CD4-positive, alpha-beta T cell treated with Interleukin-4 for 1 hour (primary cell): ENCODE measurements at places on chromosomes 2 and 18.

DNA sequence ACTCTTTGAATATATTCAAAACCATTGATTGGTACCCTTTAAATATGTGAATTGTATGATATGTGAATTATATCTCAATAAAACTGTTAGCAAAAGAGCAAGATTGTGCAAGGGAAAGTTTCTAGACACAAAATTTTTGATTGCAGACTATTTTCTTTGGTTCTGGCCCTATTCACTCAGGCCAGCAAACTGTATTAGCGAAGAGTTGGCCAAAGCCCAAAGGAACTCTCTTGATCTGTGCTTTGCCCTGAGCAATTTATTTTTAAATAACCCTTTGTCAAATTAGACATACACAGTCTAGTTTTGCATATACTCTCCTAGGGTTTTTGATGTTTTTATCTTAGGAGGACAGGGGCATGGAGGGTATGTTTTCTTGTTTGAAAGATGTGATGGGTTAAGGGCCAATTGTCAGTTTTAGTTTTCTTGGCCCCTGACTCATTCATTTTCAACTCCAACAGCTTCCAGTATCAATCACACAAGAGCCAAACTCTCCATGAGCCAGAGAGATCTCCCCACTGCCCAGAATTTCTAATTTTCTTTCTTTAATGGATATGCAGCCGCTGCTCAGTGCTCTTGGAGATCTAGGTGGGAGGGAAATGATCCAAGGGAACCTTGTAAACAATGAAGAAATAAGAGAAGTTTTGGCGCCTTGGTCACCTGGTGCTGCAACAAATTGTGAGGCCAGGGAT lies 231.5 kb downstream of the SRBD1 start:
- DNase-seq, result no peak

DNA sequence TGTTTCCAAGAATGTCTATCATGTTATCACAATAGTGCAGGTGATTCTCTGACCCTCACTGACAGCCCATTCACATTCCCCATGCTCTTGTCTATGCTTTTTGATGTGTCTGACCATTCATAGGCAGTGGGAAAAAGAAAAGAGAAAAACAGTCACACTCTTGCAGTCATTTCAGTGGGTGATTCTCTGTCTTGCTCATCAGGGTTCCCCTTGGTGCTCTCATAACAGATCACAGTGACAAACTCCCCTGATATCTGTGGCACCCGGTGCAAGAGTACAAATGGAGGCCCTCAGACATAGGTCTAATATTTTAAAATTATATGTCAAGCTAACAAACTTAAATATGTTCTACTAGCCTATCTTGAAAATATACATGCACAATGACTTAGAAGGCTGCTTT lies 72.7 kb upstream of the PPP1CB start:
- no peak for DNase-seq

DNA sequence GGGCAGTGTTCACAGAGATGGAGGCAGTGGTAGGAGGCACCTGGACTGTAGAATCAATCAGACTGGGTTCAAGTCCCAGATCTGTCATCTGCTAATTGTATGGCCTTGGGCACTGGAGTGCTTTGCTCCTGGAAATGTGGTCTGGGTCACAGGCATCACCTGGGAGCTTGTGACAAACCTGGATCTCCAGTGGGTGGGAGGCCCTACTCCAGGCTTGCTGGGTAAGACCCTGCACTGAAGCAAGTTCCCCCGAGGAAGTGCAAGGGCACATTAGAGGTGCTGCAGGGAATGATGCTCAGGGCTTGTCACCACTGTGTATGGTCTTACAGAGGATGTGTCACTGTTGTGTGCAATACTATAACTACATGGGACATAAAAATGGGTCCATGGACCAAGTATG lies 220.5 kb upstream of the ID2 start:
- DNase-seq, result no peak

- DNase-seq, result peak; percentile 22
These were observed 466.5 kb downstream of the METTL4 start for GRCh38 chr18:2104620-2105462.

- no peak for DNase-seq
These were observed 45.5 kb downstream of the TMEM37 start for GRCh38 chr2:119477113-119477505.

- DNase-seq, result no peak
These were observed 4.3 kb downstream of the KLF7 start for GRCh38 chr2:207161247-207162123.

DNA sequence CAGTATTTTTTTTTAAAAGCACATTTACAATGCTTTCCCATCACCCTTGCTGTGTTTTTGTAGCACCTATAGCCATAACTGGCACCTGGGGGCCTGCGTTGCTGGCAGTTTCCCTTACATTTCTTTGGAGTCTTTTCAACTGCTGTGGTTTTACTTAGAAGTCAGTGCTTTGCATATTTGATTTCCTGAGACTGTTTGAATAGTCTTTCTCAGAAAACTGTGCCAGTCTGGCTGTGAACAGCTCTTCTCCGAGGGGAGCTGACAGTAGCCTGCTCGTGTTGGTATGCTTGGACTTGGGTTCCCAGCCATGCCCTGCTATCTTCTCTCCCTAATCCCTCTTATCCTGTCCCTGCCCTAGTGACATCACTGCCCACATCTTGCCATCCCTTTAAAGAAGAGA lies 81.5 kb downstream of the DPP4 start:
- DNase-seq, result peak; percentile 84

- DNase-seq, result no peak
These were observed 64.0 kb upstream of the ZSWIM2 start for GRCh38 chr2:186912979-186913378.

DNA sequence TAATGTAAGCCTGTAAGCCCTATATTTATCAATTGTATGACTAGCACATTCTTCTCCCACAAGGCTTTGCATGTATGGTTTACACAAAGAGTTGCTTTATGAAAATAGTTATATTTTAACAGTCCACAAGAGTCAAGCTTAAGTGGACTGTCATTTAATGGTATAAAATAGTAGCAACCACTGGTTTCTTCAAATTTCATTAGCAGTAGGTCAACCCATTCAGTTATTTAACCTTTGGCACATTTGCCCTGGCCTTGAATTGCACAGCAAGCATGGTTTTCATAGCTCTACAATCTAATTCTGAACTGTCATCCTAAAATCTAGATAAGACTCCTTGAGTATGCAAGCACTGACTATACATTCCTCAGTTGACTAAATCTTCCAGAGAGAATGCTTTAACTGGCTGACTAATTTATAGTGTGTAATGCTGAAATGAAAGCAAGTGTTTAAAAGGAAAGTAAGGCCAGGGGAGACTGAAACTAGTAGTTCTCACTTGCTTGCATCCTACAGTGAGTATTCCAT lies 1.8 kb downstream of the DPP4 start:
- peak; percentile 20 for DNase-seq

GRCh38 chr2:57490741-57491140 lies 555.9 kb upstream of the VRK2 start:
- no peak for DNase-seq

DNA sequence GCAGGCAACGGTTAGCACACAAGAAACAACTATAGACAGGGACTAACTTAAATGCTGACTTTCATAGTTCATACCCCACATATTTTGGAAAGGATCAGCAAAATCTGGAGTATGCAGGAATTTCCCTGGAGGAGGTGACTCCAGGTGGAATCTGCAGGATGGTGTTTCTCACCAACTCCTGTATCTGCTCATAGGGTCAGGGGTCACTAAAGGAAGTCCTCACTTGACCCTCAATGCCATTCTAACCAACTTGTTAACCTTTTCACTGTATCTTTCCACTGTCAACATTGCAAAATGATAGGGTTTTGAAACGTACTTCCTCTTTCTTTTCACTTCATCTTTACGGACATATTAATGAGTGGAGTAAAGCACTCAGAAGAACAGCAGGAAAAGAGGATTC lies 207.0 kb upstream of the CXCR4 start:
- no peak for DNase-seq

- DNase-seq, result no peak
These were observed 39.5 kb downstream of the NIFK start for GRCh38 chr2:121697108-121697631.

GRCh38 chr2:21599417-21599816 lies 475.6 kb downstream of the TDRD15 start:
- no peak for DNase-seq

- DNase-seq, result no peak
These were observed 7.3 kb downstream of the MMADHC start for GRCh38 chr2:149579972-149580882.

GRCh38 chr2:166373951-166374350 lies 1.8 kb downstream of the SCN9A start:
- no peak for DNase-seq

- DNase-seq, result no peak
These were observed 363.5 kb downstream of the GRB14 start for GRCh38 chr2:164257742-164258141.

DNA sequence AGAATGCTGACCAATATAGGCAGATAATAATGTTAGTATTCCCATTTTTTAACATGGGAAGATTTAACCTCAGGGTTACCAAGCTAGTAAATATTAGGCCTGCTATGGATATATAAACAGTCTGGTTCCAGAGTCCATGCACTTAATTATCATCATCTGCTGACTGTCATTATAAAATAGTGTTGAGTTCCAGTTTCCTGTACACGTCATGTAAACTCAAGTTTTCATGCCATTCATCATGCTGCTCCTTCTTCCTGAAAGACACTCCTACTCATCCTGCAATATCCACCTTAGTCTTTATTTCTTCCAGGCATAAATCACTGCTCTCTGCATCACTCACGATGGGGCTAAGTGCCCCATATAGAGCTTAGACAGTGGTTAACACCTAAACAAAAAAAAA lies 420.8 kb upstream of the SPHKAP start:
- no peak for DNase-seq
